Activated gamma-delta T cell treated with anti-CD3 and anti-CD28 coated beads, Interleukin-2, amount 50 U/mL, for 16 hours (primary cell): ENCODE measurements at places on chromosomes 6 and 20.

DNA sequence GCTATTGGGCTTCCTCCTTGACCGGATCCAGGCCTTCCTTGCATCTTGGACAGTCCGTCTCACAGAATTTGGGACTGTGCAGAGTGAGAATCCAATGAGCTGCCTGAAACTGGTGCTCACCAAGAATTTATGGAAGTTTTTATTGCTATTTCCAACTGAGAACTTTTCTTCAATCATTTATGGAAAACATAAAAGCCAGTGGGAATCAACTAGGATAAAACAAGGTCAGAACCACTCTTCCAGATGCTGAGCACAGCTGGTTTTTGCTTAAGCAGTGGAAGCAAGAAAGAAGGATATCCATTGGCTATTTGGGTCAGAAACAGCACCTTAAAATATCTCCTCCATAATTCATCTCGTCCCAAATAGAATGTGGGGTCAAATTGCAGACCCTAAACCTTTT is 74.2 kb downstream of the CD83 start:
- no peak for DNase-seq

GRCh38 chr6:37492236-37492972 is 7.3 kb downstream of the CCDC167 start:
- DNase-seq: no peak

DNA sequence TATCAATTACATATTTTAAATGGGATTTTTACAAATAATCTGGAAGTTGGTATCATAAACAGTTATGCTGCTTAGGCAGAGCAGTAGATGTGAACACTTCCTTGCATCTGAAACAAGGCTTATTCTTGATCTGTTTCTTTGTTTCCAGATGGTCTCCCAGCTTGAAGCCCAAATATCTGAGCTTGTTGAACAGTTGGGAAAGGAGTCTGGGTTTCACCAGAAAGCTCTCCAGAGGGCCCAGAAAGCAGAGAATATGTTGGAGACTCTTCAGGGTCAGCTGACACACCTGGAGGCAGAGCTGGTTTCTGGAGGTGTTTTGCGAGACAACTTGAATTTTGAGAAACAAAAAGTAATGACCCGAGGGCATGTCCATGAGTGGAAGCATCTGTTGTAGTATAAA is 91.9 kb downstream of the CCDC170 start:
- no peak for DNase-seq

GRCh38 chr20:62882426-62882825 is 20.8 kb upstream of the TCFL5 start:
- no peak for DNase-seq

DNA sequence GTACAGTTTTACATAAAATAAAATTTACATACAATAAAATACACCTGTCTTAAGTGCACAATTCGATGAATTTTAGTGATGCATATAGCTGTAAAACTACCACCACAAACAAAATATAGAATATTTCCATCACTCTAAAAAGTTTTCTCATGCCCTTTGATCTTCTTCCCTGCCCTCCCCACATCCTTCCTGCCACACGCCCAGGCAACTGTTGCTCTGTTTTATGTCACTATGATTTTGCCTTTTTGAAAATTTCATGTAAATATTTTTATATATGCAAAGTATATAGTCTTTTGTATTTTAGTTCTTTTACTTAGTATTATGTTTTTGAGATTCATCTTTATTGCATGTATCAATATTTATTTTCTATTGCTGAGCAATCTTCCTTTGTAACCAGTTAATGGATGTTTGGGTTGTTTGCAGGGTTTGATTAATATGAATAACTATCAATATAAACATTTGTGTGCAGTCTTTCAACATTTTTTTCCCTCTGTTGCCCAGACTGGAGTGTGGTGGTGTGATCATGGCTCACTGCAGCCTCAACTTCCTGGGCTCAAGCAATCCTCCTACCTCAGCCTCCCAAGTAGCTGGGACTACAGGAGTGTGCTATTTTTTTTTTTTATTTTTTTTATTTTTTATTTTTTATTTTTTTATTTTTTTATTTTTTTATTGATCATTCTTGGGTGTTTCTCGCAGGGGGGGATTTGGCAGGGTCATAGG is 23.8 kb upstream of the SAMHD1 start:
- peak; percentile 49 for DNase-seq

- no peak for DNase-seq
Observed at GRCh38 chr20:41649489-41649888, 31.3 kb upstream of the CHD6 start.

GRCh38 chr6:110125361-110125760 is 54.1 kb downstream of the WASF1 start:
- no peak for DNase-seq

DNA sequence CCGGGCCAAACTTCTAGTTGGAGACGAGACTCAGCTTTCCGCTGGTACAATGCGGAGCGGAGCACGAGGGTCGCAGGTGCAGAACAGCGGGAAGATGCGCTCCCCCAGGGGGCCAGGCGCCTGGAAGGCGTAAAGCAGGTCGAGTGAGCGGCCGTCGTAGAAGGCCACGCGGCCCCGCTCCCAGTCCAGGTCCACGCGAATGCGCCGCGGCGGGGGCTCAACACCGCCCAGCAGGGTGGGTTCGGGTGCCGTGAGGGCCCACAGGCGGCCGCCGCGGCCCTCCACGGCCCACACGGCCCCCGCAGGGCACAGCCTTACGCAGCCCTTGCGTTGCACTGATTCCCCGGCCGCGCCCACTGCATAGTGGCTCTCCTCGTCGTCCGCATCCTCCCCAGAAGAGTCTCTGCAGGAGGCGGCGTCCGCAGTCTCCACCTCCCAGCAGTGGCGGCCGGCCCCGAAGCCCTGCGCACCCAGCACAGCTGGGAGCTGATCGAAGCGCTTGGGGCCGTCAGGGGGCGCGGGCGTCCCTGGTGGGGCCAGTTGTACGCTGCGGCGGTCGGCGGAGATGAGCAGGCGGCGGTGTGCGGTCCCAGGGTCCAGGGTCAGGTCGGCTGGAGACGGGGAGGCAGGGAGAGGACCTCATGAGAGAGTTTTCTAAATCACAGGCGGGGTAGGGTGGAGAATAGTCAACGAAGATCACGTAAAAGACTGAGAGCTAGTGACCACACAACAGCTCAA is 4.3 kb downstream of the PPP1R11 start:
- no peak for DNase-seq

DNA sequence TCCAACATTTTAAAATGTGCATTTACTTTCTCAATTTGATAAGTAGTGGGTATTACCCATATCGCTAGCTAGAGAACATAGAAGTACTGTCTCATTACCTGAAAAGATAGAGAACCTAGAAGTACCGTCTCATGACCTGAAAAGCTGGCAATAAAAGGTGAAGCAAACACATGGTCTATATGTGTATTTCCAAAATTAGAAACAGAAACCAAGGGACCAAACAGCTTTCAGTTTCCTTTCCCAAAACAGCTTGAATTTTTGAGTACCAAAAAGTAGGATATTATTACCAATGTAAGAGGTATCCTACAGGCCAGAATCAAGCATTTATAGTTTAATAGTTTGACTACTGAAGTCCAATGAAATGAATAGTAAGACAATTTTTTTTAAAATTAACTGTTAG is 77.2 kb downstream of the KIF13A start:
- DNase-seq: no peak

DNA sequence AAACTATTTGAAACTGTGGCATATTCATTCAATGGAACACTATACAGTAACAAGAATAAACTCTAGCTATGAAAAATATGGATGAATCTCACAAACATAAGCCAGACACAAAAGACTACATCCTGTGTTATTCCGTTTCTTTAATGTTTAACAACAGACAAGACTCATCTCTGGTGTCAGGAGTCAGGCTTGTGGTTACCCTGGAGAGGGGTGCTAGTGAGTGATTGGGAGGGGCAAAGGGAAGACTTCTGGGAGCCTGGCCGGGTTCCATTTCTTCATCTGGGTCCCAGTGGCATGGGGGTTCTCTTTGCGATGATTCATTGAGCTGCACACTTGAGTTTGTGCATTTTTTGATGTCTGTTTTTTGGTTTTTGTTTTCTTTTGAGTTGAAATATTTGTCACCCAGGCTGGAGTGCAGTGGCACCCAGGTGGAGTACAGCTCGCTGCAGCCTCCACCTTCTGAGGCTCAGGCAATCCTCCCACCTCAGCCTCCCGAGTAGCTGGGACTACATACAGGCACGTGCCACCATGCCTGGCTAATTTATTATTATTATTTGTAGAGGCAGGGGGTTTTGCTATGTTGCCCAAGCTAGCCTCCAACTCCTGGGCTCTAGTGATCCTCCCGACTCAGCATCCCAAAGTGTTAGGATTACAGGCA is 21.2 kb upstream of the TTPAL start:
- no peak for DNase-seq

DNA sequence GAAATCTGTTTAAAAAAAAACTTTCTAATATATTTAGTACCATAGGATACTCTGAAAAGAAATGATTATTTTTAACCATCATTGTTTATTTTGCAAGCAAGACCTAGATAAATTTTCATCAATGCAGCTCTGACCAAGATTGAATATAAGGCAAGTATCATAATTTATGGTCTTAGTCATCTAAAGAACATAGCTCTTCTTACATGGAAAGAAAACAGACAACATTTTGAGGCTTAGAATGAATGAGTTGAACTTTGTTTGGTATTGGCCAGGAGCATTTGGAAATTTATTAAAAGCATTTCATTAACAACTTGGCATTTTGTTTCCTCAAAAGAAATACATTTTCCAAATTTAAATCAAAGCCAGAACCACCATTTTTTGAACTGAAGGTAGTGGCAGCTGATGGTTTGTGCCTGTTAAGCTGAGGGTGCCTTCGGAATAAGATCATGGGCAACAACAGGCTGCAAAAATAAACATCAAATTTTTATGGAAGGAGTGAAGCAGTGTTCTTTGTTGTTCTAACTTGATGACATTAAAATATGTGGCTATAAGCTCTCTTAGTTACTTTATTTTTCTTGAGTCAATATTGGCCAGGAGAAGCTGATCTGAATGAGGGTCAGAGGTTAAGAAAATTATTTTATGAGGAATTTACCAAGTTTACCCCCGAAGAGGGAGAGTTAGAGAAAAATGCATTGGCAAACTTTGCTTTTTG is 6.7 kb upstream of the ATXN1 start:
- DNase-seq: no peak

GRCh38 chr20:62320581-62321354 is 18.0 kb downstream of the ADRM1 start:
- DNase-seq: no peak

DNA sequence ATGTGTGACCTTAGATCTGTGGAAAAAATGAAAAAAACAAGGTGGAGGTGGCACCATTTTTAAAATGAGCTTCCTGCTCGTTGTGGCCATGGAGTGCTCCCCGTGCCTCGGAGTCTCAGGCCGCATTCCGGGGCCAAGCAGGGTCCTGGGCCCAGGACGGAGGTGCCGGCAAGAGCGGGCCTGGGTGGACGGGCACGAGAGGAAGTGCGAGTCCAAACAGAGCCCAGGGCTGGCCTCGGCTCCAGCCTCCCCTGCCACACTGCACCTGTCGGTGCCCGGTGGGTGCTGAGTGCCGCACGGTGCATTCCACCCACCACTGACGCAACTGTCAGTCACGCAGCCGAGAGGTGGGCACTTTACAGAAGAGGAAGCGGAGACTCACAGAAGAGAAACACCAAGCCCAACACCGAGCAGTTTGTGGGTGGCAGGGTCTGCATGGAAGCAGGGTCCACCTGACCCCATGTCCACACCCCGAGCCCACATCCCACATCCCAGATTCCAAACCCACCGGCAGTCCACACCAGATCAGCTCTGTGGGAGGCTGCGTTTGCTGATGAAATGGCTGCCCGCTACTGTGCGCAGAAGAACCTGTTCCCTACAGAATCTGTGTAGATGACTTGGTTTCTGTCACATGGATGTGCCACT is 97.7 kb downstream of the PSMB1 start:
- no peak for DNase-seq

GRCh38 chr6:125191916-125192609 is 38.5 kb downstream of the TPD52L1 start:
- DNase-seq: peak; percentile 9

- DNase-seq: no peak
Observed at GRCh38 chr6:100948381-100949133, 67.4 kb upstream of the ASCC3 start.

DNA sequence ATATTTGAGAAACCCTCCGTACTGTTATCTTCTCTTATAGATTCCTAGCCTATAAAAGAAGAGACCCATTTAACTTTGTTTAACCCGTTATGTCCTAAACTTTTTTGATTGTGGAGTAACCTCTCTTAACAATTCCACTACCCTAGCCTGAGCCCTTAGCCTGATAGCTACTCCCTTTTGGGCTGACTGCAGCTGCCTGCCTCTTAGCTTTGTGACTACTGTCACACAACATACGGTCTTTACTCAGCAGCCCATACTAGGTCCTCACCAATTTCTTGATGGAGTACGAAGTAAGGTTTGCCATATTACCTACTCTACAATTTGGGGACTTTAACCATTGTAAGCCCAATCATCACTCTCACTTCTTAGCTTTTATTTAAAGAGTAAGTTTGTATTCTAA is 72.7 kb downstream of the QRSL1 start:
- DNase-seq: no peak

GRCh38 chr6:56934876-56935275 is 20.0 kb upstream of the BEND6 start:
- DNase-seq: no peak

GRCh38 chr6:37516920-37517405 is 17.3 kb upstream of the CCDC167 start:
- DNase-seq: no peak

DNA sequence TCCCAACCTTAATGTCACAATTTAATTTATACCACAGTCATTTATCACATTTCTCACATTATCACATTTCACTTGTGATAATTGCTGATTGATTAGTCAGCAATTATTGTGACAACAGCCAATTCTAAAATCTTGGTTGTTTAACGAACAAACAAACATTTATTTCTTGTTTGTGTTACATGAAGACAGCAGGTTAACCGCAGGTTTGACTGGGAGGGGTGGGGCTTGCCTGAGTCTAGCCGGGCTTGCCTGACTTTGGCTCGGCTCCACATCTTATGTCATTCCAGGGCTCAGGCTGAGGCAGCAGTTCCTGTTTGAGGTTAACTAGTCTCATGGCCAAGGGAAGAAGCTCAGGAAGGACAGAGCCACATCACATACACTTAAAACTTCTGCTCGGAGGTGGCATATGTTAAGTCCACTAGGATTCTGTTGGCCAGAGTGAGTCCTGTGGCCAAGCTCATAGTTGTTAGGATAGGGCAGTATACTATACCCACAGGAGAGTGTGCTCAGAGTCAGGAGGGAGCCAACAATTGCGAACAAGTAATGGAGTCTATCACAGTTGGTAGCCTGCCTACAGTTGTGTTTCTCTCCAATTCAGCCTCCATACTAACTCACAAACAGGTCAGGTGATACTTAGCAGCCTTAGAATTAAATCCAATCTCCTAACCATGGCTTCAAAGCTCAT is 90.0 kb upstream of the IFNGR1 start:
- DNase-seq: no peak

- DNase-seq: peak; percentile 54
Observed at GRCh38 chr6:33199687-33200218, 712 bp downstream of the RXRB start.

- DNase-seq: no peak
Observed at GRCh38 chr20:35091816-35092523, 637 bp downstream of the TRPC4AP start.

GRCh38 chr6:138161338-138162110 is at the start of gene ARFGEF3:
ARFGEF3 (plus strand) TSS chr6:138161939; CDS start chr6:138162087, 148 bp downstream.
- peak; percentile 20 for DNase-seq

GRCh38 chr6:74492587-74492986 is 713.3 kb downstream of the COL12A1 start:
- DNase-seq: no peak
